Fibroblast of skin of left quadriceps (primary cell): ENCODE measurements at places on chromosomes 2 and 18.

- DNase-seq = no peak
Measured at GRCh38 chr2:231409776-231410175, 14.3 kb downstream of the B3GNT7 start.

- no peak for DNase-seq
Measured at GRCh38 chr2:103174711-103175110, 412.9 kb downstream of the TMEM182 start.

GRCh38 chr2:143907801-143908200, 612.1 kb downstream of the ZEB2 start:
- DNase-seq = peak; percentile 10

DNA sequence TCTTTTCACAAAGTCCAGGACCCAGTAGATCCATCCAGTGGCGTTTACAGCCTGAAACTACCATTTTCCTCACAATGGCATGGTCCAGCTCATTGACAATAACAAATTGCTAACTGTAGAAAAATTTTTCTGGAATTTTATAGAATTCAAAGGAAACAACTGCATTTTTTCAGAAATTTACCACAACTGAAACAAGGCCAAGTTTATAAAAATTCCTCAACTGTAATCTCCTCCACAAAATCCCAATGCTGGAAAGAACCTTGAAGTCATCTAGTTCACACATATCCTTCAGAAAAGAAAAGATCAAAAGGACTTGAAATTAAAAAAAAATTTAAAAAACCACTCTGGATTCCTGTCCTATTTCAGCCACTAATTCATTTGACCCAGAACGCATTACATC, 226.0 kb upstream of the CTAGE1 start:
- no peak for DNase-seq

GRCh38 chr2:15122915-15123314, 438.2 kb downstream of the NBAS start:
- DNase-seq = no peak

- no peak for DNase-seq
Measured at GRCh38 chr2:212001325-212001724, 537.3 kb downstream of the ERBB4 start.

DNA sequence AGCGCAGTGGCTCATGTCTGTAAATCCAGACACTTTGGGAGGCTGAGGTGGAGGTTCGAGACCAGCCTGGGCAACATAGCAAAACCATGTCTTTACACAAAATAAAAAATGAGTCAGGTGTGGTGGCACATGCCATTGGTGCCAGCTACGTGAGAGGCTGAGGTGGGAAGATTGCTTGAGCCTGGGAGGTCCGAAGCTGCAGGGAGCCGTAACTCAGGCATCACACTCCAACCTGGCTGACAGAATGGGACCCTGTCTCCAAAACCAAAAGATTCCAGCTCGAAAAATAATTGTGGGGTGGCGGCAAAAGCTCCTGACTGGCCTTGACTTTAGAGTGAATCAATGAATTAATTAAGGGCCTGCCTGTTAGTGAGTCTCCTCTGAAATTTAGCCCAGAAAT, 1.2 kb upstream of the ALPP start:
- DNase-seq = no peak

GRCh38 chr2:12442476-12442847, 274.3 kb upstream of the TRIB2 start:
- no peak for DNase-seq

DNA sequence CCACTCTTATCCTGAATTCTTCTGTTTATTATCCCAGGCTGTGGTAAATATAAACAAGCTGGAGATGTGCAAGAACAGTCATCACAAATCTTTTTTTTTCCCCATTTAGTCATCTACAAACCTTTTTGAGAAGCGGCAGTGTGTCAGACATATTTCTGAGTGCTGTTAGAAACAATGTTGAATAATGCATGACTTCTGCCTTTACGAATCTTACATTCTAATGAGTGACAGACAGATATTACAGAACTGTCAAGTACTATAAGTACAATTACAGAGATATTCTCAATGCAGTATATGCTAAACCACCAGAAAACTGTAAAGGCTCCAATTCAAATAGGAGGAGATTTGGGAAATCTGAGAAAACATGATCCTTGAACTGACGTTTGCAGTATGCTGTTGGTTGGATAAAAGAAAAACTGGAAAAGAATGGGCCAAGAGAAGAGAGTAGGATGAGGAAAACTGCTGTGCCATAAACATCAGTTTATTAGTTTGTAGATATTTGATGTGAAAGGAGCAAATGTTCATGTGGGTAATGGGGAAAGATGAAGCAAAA, 379.5 kb upstream of the SLC8A1 start:
- DNase-seq = no peak

DNA sequence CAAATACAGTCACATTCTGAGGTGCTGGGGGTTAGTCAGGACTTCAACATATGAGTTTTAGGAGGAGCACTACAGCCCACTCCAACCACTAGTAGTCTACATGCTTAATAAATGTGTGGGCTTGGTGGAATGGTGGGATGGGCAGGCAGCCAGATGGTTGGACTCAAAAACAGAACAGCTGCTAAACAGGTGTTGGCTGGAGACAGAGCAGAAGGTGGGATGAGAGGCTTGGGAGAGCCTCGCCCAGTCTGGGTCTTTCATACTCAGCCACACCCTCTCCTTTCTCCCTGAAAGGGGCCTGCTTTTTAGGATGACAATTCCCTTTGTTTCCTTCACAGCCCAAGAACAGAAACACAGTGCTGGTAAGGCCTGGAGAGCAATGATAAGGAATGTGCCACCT, 143.9 kb upstream of the KLHL29 start:
- DNase-seq = no peak

DNA sequence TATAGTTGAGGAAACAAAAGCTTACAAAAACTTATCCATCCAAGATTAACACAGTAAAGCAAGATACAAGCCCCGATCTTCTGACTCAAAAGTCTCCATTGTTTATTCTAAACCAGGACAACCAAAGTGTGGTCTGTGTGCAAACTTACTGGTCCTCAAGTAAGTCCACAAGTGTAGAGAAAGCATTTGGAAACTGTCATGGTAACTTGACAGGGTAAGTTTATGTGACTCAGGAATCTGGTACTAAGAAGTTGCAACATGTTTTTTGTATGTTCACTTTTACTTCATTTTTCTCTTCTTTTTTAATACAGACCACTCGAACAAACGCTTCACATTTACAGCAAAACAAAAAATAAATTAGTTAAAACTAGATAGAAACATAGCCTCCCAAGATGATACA, 9.4 kb downstream of the MBD2 start:
- DNase-seq = no peak

DNA sequence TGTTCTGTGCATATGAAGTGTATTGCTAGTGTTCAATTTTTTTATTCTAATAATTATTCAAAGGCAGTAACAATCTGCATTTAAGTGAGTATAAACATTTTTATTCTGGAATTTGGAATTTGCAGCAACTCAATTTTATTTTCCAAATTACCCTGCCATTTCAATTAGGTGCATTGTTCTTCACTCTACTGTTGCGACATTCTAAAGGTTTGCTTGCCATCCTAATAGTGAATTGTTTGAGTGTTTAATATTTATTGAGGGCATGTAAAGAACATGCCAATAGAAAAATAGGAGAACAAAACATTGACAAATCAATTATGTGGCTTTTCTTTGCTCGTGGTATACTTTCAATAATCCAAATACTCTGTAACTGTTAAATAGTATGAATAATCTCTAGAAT, 18.0 kb downstream of the MEIS1 start:
- DNase-seq = no peak

DNA sequence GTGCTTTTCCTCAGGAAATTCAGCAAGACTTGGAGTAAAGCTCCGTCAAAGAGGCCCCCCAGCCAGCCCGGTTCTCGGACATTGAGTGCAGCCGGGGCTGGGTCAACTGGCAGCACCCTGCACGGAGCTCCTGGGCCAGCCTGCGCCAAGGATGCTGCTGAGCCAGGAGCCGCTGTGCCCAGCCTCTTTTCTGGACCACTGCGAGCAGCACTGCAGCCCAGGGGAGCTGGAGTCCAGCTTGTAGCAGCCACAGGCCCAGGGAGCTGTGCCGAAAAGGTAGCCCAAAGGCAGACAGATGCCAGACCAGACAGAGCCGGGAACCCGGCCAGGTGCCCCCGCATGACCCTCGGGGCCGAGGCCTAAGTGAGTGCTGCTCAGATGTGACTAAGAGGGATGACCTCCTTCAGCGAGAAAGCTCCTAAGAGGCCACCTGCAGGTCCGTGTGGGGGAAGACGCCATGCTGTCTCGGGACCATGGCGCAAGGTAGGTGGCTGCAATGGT, 7.3 kb downstream of the CLHC1 start:
- no peak for DNase-seq

GRCh38 chr2:102803041-102803896, 41.4 kb downstream of the TMEM182 start:
- DNase-seq = no peak

DNA sequence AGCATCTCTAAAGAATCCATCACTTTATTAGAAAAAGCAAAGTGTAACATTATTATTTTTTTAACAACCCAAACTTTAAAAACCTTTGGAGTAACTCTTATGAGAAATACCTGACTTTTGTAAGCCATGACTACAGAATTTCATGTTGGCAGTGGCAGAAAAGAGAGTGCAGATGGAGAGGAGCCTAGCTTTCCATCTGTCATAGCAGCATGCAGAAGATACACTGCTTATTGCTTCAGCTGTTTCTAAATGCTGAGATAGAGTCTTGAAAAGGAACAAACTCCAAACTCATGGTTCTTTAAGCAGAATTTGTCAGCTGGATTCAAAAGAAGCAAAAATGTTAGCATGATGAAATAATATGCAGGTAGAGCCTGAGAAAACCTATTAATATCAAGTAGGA, 1130.3 kb downstream of the DPP10 start:
- DNase-seq = no peak

DNA sequence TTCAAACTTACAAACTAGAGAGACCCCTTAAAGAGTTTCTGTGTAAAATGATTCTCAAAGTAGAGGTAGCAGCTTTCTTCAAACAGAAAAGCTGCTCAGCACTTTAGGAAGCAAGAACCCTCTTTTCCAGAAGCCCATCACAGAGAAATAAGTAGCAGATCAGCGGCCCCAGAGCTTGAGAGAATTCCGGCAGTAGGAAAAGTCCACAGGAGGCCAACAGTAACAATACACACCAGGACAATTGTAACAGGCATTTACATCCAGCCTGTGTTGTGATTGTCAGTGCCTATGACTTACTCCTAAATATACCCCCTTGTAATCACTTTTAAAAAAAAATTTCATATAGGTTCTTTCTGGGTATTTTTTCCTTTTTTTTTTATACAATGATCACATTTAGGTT, 161.4 kb upstream of the ACVR2A start:
- DNase-seq = no peak

DNA sequence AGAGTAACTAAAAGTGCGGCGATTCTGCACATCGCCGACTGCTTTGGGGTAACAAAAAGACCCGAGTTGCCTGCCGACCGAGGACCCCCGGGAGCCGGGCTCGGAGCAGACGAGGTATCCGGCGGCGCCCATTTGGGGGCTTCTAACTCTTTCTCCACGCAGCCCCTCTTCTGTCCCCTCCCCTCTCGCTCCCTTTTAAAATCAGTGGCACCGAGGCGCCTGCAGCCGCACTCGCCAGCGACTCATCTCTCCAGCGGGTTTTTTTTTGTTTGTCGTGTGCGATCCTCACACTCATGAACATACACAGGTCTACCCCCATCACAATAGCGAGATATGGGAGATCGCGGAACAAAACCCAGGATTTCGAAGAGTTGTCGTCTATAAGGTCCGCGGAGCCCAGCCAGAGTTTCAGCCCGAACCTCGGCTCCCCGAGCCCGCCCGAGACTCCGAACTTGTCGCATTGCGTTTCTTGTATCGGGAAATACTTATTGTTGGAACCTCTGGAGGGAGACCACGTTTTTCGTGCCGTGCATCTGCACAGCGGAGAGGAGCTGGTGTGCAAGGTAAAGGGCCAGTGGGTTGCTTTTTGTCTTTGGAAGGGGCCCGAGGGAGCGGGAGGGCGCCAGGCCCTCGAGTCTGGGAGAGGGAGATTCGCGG, 1.4 kb downstream of the TRIB2 start:
- DNase-seq = no peak

DNA sequence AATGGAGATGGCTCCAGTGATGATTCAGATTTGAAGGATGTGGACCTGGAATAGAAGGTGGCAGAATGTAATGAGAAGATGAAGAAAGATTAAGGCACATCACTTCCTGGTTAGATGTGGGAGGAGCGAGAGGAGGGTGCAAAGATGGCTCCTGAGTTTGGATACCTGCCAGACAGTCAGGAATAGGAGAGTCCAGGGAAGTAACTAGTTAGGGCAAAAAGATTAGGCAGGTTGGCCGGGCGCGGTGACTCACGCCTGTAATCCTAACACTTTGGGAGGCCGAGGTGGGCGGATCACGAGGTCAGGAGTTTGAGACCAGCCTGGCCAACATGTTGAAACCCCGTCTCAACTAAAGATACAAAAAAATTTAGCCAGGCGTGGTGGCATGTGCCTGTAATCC, 5.6 kb downstream of the C2orf74 start:
- DNase-seq = no peak

GRCh38 chr18:64337673-64338072, 188.8 kb upstream of the LINC00305 start:
- no peak for DNase-seq

- DNase-seq = no peak
Measured at GRCh38 chr2:4915357-4915756, 776.8 kb upstream of the SOX11 start.

- DNase-seq = no peak
Measured at GRCh38 chr2:175318542-175318941, 137.0 kb upstream of the ATP5MC3 start.

- no peak for DNase-seq
Measured at GRCh38 chr2:8538931-8539621, 142.8 kb upstream of the ID2 start.

DNA sequence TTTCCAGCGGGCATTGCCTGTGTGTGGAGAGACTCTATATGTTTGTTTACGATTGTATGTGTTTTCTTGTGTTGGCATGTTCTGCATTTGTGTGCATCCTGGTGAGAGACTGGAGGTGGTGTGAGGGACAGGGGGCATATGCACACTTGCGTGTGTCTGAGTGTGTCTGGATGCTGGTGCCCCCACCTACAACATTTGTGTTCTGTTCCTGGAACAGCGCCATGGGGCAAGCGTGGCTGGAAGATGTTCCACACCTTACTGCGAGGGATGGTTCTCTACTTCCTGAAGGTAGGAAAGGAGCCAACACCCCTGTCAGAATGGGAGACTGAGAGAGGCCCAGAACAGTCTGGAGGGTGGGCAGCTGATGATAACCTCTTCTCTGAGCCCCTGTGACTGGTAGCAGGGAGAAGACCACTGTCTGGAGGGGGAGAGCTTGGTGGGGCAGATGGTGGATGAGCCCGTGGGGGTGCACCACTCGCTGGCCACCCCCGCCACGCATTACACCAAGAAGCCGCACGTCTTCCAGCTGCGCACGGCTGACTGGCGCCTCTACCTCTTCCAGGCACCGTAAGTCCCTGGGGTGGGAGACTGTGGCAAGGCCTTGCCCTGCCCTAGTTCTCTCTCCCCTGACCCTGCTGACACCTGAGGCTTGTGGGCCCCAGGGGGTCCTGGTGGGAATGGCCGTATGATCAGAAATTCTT, 23.7 kb downstream of the PSD4 start:
- DNase-seq = no peak
